RWPE1 (cell line): ENCODE measurements at places on chromosomes 2 and 18.

DNA sequence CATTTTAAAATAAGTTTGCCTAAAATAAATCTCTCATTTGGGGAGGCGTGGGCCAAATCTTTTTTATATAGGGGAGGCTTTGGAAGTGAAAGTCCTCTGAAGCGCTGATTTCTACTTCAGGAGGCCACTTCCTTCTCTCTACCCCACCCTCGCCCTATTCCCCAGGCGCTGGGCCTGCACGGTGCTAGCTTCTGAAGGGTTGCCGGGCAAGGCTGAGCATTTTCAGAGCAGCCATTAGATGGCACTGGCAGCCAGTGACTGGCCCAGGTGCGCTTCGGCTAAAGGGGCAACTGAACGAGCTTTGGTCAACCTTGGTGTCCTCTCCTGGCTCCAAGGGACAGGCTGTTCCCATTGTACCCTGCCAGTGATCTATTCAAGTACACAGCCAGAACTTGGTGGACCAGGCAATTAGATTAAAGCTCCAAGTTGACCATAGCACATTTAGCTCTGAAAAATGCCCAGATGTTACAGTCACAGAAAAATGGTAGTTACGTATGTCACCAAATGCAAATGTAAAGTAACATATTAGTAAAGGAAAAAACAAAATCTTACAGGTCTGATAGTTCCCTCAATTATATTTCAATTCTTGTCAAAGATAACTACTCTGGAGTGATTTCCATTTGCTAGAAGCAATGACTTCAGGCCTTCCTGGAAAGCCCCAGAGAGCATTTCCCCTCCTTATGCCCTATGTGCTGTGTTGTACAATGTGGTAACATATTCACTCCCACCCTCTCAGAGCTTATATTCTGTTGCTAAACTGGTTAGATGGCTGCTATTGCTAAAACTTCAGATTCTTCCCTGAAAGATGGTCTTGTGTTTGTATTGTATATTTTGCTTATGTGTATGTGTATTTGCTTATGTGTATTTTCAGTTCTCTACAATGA is 2.1 kb downstream of the POMC start:
- DNase-seq: no peak

- no peak for DNase-seq
Measured at GRCh38 chr2:100275200-100275589, 47.1 kb downstream of the LONRF2 start.

GRCh38 chr2:201517094-201517493 is 65.6 kb downstream of the STRADB start:
- DNase-seq: no peak

DNA sequence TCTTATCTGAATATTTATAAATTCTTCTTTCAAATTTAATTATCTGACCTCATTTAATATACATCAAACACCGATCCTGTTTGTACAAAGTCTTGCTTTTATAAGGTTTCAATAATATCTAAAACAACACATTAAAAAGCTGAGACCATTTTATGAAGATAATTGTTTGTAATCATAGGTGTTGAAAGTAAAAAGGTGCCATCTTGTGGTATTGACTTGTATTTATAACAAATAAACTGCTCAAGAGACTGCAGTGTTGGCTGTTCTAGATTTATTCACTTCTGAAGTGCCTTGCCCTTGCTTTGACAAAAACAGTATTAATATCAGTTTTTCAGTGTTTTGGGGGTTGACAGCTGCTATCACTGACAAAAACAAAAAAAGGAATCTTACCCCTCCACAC is 286.8 kb upstream of the HNMT start:
- no peak for DNase-seq

GRCh38 chr18:45850021-45850420 is 24.5 kb downstream of the SIGLEC15 start:
- no peak for DNase-seq

DNA sequence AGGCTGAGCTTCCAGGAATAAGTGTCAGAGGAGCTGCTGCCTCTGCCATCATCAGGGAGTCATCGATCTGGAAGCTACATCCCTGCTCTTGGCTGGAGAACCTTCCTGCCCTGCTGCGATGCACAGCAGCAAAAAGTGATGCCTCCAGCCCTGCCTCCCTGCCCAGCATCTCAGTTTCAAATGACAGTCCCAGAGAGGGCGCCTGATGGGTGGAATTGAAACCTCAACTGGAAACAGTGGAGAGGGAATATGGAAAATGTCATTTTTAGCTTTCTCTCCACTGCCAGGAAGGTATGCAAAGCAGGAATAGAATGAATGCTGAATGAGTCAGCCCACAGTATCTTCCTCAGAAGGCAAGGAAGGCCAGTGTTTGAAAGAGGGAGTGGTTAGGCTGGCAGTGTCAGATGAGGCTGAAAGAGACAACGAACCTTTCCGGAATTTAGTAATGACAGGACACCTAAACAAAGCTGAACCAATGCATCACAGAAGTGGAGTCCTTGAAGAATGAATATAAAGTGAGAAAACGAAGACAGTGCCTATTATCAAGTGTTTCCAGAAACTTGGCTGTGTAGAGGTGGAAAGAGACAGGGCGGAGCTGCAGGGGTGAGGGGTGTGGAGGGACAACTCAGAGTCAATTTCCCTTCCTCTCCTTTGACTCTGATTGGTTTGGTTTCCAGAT is 153.9 kb upstream of the NDUFV2 start:
- peak; percentile 86 for DNase-seq

GRCh38 chr2:52703004-52703403 is 1064.6 kb upstream of the CHAC2 start:
- no peak for DNase-seq

- peak; percentile 98 for DNase-seq
Measured at GRCh38 chr2:55050100-55050994, at the start of gene RTN4. TSS of gene RTN4 (minus strand) at chr2:55050451. CDS start at chr2:55050300, 151 bp downstream.

- DNase-seq: no peak
Measured at GRCh38 chr18:37658894-37659293, 93.3 kb upstream of the CELF4 start.

DNA sequence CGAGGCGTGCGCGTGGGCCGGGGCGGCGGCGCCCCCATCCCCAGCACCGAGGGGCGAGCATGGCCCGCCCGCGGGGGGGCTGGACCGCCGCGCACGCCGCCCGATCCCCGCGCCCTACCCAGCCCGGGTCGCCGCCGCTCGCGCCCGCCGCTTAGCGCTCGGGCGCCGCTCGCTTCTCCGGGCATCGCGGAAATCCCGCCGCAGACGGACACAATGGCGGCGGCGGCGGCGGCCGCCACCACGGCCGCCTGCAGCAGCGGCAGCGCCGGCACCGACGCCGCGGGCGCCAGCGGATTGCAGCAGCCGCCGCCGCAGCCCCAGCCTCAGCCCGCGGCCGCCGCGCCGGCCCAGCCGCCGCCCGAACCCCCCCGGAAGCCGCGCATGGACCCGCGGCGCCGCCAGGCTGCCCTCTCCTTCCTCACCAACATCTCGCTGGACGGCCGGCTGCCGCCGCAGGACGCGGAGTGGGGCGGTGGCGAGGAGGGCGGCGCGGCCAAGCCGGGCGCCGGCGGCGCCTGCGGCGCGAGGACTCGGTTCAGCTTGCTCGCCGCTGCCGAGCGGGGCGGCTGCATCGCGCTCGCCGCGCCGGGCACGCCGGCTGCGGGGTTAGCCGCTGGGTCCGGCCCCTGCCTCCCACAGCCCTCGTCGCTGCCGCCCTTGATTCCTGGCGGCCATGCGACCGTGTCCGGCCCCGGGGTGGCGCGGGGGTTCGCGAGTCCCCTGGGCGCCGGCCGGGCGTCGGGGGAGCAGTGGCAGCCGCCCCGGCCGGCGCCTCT is 453 bp downstream of the CABLES1 start:
- DNase-seq: peak; percentile 18

DNA sequence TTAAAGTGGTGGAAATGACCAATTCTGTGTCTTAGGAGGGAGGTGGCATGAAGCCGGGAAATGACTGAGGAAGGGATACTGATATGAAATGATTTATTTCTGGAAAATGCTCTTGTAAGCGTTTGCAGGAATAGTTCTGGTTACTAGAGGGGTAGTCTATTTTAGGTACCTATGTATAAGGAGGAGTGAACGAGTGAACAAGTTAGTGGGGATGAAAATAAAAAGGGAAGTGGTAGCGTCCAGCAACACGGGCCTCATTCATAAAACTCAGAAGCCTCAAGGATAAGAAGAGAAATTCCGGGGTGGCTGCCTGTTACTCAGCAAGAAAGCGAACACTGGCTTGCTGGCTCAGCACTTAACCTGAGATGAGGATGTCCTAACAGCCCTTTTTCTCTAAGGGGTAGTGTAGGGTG is 303.3 kb downstream of the NCKAP5 start:
- no peak for DNase-seq

- no peak for DNase-seq
Measured at GRCh38 chr2:23519334-23519651, 134.3 kb downstream of the KLHL29 start.

DNA sequence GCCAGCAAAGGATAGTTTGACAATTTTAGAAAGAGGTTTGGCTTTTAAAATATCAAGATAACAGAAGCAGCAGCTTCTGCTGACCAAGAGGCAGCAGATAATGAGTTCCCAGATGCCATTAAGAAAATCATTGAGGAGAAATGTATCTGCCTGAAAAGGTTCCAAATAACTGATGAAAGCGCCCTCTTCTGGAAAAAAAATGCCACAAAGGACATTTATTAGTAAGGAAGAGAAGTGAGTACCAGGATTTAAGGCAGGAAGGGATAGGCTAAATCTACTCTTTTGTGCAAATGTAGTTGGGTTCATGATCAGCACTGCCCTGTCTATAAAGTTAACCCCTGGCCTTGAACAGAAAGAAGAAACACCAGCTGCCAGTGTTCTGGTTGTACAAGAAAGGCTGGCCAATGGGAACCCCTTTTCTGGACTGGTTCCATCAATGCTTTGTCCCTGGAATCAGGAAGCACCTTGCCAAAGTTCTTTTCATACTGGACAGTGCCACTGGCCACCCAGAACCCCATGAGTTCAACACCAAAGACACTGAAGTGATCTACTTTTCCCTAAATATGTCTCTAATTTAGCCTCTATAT is 40.6 kb downstream of the DHX57 start:
- DNase-seq: no peak

DNA sequence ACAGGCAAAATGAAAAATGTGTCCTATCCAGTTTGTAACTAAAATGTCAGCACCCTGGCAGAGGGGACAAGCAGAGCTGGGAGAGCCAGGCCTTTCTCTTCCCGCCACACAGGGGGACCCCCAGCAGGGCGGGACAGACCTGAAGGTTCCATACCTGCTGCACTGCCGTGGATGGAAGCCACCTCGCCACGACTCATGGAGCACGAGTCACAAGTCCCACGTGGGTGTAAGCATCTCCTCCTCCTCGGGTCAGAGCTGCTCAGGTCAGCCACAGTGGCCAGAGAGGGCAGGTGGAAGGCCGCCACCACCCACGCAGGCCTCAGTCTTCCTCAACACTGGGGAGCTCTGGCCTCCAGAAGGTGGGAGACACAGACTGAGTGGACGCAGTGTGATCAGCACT is 21.0 kb downstream of the C1QL2 start:
- no peak for DNase-seq

DNA sequence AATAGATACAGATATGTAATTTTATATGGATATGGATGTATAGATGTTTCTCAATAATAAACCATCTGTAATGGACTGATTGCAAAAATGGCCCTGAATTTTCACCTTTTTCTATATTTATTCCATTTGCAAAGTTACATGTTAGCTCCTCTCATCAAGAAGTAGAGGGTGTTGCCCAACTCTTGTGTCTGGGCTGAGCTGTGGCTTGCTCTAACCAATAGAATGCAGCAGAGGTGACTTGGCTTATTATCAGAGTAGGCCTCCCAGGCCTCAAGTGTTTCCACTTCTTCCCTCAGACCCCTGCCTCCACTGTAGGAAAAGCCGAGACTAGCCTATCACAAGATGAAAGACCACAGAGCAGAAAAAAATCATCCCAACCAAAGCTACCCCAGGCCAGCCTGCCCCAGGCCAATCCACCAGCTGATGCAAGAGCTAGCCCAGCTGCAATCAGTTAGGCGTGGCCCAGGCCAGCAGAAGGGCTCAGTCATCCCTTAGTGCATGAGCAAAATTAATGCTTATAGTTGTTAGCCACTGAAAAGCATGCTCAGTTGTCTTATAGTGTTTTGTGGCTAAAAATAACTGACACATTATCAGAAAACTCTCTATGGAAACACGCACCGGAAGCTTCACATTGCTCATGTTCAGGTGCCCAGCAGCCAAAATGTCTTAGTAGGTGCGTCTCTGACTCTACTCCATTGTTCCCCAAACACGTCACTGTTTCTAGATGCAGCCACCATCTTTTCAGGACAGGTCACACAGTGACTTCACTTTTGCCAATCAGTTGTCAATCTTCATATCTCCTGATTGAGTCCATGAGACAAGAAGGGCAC is 464.0 kb downstream of the FBXO15 start:
- DNase-seq: peak; percentile 27

DNA sequence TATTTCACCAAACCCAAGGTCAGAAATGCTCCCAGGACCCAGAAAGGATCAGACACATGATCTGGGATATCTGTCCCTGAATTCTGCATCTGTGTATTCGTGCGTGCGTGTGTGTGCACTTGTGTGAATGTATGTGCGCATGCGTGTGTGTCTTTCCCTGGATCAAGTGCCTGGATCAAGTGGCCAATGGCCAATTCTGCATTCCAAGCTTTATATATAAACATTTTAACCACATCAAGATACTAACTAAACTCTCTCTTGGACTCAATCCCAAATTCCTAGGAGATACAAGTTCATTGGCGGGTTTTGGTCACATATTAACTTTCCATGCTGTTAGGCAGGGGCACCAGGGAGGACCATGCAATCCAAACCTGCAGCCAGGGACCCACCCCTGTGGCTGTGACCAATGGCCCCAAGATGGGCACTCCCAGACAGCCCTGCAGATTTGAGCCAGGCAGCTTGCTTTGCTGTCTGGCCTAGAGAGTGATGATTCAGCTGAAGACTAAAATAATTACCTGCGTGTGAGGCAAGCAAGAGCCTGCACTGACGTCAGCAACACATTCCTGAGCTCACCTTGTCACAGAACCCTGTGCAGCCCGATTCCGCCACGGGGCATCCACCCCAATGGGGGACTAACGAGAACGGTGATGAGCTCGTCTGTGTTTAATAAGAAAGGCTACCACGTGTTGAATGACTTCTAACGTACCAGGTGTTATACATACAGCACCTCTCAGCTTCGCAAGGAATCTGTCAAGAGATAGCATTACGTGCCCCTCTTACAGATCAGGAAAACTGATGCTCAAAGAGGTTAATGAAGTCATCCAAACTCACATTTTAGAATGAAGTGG is 45.3 kb upstream of the ROCK2 start:
- no peak for DNase-seq

- no peak for DNase-seq
Measured at GRCh38 chr18:62964432-62964831, 249.1 kb downstream of the PHLPP1 start.

DNA sequence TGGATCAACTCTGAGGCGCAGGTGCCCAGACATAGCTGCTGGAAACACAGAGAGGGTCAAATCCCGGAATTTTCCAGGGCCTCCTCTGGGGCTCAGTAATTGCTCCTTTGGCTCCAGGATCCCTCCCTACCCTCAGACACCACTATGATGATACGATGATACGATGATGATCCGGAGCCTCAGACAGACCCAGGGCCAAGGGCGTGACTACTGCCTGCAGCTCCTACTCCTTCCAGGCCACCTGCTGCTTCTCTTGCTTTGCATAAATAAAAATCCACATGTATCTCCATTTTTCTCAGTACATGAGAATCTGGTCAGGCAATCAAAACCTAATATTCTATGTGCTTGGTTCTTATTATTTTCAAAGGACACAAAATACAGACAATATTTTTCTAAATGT is 33.7 kb downstream of the MRPL35 start:
- DNase-seq: no peak
